ENCODE measurements at places on chromosomes 11 and 22. TPM values are rescaled to one million over a fixed set of nuclear protein-coding genes. Genes with fewer than 3 reads are reported as not detected.

GRCh38 chr11:763073-763463, 14.2 kb downstream of the GATD1 start:
- DNase-seq, result no peak

GRCh38 chr11:73759610-73760134, 1.2 kb downstream of the RAB6A start:
- DNase-seq, result no peak

The CHRM1 gene
- not detected for total RNA-seq

The TEX12 gene
- total RNA-seq, result not detected

DNA sequence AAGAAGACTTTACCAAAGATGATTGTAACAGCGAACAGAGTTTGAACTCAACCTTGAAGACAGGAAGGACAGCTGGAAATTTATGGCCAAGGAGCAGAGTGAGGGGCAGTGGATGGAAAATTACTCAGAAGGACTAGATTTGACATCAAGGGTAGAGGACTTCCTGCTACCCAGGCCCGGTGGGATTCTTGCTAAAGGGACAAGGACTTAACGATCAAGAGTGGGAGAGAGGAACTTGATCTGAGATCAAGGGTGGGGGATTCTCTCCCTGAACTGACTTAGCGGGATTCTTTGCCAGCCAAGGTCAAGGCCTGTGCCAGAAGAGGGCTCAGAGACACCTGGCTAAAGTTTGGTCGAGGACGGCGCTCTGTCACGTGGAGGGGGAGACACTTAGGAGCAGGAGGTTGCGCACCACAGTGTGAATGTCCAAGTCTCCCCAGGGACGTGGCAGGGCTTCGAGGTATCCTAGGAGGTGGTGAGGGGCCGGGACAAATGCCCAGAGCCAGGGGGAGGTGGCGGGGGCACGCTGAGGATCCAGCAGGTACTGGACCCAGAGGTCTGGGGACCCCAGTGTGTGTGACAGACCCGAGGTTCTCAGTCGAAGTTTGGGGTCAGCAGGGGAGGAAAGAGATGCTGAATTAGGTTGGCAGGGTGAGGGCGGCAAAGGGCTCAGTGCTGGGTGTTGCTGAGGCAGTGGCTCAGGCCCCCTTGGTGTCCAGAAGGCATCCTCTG, 46.1 kb upstream of the SHISAL1 start:
- DNase-seq, result no peak

DNA sequence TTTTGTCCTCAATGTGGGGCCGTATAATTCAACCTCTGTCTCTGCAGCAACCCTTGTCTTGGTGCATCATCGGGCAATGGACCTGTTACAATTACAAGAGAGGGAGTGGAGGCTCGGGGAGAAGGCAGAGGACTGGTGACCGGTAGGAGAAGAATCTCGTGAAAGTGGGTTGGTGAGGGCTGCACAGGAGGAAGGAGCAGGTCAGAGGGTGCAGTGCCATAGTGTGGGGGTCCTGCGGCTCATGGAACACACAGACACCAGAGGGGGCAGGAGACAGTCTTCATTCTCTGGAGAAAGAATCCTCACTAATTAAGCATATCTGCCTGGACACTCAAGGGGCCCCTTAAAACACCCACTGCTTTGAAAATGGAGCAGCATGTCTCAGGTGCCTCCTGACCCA, 174.7 kb upstream of the B3GAT1 start:
- DNase-seq, result no peak

The SEC14L3 gene
- total RNA-seq, result not detected

The OR56A5 gene
- not detected for total RNA-seq

GRCh38 chr22:49992921-49993648, 19.5 kb downstream of the IL17REL start:
- DNase-seq, result no peak

DNA sequence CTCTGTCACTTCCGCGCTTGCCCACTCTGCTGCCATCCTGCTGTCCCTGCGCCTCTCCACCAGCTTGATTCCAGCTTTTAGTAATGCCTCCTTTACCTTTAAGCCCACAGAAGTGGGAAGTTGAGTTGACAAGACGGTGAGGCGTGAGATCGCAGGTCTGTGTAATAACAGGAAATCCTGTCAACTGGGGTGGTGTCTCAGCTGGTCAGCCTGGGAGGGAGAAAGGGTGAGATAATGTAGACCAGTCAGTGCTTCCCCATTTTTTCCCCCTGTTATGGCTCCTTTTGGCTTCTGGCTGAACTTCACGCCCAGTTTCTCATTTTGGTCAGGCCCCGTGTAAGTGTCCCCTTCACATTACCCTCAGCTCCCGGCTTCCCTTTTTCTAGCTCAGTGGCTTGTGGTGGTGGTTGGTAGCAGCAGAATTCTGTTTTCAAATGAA, 98.9 kb downstream of the TRAF6 start:
- DNase-seq, result no peak

GRCh38 chr11:100855466-100856067, 168.5 kb downstream of the ARHGAP42 start:
- DNase-seq, result peak; percentile 53

The MCHR1 gene
- 0.96 TPM for total RNA-seq

The EXPH5 gene
- total RNA-seq, result 7.9 TPM

DNA sequence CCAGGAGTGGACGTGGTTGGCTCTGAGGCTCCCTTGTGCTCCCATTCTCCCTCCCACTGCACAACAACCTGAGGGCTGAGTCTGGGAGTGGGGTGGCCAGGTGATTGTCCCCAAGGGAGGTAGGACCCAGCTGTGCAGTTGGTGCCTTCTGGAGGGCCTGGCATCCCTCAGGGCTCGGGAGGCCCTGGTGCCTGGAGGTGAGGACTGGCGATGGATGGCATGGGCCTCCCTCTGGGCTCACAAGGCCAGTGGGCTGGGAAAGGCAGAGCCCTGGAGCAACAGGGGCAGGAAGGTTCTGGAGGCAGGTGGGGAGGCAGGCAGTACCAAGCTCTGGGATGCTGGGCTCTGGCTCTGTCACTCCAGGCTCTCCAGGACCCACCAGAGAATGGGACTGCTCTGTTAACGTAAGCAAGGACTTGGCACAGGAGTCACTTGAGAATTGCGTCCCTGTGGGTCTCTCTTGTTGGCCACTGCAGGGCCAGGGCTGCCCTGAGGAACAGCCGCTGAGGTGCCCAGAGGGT, 114.2 kb downstream of the KCNQ1OT1 start:
- DNase-seq, result no peak
